ENCODE measurements at places on chromosomes 3 and 15.

DNA sequence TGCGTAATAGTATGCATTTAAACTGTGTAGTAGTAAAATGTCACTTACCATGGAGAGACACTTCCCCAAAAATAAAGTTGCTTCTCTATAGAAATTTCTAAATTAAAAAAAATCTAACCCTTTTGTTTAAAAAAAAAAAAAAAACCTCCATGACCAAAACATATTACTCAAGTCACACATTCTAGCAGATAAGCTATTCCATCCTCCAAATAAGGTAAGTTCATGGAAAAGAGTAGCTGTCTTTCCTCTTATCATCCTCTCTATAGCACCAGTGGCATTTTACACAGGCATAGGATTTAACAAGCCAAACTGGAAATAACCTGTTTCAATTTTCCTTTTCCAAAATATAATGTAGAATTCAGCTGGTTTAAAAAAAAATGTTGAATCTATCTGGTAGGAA, 57.4 kb downstream of the LRRFIP2 start:
- no peak for DNase-seq

- no peak for DNase-seq
Measured at GRCh38 chr3:167350245-167350862, 29.7 kb downstream of the ZBBX start.

DNA sequence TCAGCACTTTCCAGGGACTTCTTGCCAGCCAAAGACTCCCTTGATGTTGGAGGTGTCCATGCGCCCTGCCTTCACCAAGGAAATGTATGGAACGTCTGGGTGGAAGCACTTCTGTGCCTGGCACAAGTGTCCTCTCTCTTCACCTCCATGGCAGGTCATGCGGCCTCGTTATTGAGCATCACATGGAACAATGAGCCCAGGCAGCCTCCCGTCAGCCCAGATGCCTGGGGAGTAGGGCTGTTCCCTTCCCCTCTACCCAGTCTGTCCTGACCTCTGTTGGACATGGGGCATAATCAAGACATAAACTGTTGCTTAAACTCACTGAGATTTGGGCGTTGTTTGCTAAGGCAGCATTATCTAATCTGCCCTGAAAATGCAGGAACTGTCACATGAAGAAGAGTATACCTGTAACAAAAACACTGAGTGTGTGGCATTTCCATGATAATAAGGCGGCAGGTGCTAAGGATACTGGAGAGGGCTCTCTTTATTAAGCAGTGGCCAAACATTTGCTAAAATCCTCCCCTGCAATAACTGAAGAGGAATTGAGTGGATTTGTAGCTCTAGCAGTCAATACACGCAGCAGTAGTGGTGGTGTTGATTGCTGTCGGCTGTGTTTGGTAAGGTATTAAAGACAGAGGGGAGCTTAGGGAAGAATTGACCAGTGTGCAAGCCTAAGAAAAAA, 338.2 kb upstream of the ATP10A start:
- no peak for DNase-seq

- no peak for DNase-seq
Measured at GRCh38 chr3:108998436-108998835, 44.8 kb upstream of the GUCA1C start.

- DNase-seq = no peak
Measured at GRCh38 chr3:128931046-128931445, 51.6 kb downstream of the ACAD9 start.

Data from cortex of kidney (tissue), 1 donor.